ENCODE measurements at places on chromosomes 1 and 21. TPM values are rescaled to one million over a fixed set of nuclear protein-coding genes. Genes with fewer than 3 reads are reported as not detected.

Gene DAB1
- total RNA-seq, result 3.5 TPM

Gene B3GALT6
- 27.5 TPM for total RNA-seq

Gene C1orf226
- not detected for total RNA-seq

Gene CRP
- total RNA-seq, result not detected

Gene NPPA
- not detected for total RNA-seq

Gene CA6
- 0.55 TPM for total RNA-seq

Gene TGFB2
- not detected for total RNA-seq

Measured in T-helper 2 cell treated with Interferon-gamma antibody and Interleukin-4, amounts not matched to agents 100 ng/mL and 5 ng/mL, for 36 hours (primary cell).